ENCODE measurements at places on chromosomes 5 and 9.

- DNase-seq: peak; percentile 35
Measured at GRCh38 chr9:137716694-137717287, 98.0 kb downstream of the EHMT1 start.

DNA sequence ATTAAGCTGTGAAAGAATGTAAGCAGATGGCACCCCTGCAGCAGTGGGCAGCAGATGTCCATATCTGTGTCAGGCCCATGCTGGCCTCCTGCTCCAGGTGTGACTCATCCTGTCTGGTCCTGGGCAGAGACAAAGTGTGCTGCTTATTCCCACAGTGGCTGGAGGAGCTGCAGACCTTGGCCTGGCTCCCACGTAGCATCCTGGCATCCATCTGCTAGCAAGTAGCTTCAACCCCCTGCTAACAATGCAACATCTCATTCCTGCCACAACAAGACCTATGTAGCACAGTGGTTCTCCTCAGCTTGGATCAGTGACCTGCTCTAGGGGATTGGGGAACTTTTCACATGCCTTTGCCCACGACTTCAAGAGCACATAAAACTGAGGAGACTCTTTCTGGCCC, 126.4 kb upstream of the SLC12A2 start:
- DNase-seq: no peak

DNA sequence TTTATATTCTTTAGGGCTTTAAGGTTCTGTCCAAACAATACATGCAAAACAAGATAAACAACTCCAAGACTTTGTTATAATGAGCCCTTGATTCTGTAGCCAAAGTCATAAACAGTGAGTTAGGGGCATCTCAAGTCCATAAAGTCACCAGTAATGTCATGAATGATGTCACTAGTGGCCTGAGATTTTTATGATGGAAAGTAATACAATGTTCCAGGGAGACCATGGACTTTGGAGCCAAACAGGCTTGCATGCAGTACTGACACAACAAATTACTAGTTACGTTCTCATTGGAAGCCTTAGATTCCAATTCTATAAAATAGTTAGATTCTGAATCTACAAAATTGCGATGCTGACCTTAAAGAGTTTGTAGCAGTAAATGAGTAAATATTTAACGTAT, 280.0 kb downstream of the HINT1 start:
- no peak for DNase-seq

DNA sequence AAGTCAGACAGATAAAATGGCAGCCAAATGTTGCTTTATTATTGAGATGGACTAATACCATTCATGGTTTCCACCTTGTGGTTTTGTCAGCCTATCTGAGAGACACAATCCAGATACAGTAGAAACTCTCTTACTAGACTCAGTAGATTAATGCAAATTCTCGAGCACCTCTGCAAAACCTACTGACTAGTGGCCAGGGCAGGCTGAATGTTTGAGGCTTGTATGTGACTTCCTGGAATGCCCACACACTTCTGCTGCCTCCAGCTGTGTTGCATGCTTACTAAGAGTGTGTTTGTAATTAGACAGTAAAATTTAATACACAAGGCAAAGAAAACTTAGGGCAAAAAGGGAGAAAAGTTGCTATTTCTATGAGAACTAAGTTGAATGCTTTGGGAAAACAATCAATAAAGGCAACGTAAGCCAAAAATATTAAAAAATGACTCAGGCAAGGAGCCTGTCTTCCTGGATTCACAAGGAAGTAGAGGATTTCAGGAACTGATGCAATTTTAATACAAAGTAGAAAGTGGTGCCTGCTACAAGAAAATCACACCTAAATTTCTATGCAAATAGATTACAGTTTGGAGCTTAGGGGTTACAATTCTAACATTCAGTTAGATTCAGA, 30.2 kb upstream of the CCNG1 start:
- no peak for DNase-seq

DNA sequence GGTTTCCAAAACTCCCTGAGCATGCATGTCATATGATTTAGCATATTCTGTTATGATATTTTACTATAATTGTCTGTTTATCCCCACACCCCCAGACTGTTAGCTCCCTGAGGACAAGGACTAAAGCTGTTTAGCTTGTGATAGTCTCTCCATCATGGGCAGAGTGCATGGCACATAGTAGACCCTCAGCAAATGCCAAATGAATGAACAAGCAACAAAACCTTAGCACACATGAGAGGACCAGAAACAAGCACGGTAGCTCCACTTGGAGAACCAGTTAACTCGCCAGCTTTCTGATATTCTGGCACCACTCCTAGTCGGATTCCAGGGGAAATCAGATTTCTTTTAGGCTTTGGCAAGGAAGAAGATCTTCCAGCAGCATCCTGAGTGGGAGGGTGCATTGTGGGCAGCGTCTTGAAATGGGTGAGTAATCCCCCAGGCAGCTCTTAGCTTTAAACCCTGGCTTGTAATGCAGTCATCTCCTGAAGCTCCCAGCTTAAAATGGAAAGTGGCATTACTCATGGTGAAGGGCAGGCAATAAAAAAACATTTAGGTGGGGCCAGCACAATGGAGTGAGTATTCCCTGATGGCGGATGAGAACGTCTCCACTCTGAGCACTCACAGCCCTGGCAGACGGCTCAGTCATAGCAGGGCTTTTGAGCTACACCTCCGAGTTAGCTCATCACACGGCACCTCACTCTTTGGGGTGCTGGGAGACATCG, 41.1 kb downstream of the FGF1 start:
- DNase-seq: no peak

DNA sequence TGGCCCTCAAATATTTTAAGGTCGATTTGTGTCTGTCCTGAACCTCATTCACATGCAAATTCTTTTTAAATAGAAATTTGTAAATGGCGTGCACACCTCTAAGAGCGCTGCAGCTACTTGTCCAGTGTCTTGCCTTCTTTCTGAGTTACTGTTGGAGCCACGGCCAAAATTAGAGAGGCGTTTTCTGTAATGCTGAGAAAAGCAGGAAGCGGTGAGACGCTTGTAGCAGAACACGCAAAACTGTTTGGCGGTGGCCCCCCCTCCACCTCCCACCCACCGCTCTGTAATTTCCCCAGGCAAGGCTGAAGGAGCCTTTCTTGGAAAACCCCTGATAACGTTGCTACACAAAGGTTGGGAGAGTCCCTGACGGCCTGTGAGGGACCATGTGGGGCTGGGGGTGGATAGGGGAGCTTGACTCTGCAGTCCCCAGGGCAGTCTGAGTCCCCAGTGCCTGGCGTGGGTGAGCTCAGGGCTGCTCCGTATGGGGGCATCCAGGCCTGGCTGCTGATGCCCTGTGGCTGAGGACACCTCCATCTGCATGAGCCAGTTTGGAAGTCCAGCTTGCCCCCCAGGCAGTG, 96.5 kb downstream of the GADD45G start:
- DNase-seq: no peak

- no peak for DNase-seq
Measured at GRCh38 chr5:159897786-159898393, 18.4 kb upstream of the ADRA1B start.

DNA sequence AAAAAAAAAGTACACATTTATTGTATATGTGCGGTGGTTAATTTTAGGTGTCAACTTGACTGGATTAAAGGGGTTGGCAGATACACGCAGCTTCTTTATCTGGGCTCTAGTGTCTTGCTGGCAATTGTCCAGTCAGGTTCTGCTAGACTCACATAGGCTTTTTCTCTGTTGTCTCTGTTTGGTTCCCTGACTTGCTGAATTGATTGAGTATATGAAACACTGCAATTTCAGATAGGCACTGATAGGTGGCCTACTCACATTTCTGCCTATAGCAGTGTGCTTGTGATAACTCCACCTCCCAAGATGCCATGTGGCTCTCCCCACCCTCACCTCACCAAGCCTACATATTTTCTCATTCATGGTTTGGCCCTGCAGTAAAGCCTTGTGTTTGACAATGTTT, 52.5 kb downstream of the AOPEP start:
- DNase-seq: no peak

DNA sequence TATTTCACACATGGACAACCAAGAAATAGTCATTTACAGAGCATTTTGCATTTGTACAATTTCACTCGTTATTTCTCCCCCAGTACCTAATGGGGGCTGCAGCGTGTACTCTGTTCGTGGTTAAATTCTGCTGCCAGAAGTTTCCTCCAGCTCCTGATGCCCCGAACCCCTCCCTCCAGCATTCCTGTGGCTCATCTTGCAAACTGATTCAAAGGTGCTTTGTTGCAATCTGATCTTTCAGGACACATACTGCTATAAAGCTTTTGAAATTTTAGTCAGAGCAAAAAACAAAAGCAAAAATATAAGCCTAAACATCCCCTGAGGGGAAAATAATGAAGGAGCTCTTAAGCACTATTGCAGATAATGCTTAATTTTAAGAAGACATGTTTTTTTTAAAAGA, 27.7 kb downstream of the UBLCP1 start:
- no peak for DNase-seq

DNA sequence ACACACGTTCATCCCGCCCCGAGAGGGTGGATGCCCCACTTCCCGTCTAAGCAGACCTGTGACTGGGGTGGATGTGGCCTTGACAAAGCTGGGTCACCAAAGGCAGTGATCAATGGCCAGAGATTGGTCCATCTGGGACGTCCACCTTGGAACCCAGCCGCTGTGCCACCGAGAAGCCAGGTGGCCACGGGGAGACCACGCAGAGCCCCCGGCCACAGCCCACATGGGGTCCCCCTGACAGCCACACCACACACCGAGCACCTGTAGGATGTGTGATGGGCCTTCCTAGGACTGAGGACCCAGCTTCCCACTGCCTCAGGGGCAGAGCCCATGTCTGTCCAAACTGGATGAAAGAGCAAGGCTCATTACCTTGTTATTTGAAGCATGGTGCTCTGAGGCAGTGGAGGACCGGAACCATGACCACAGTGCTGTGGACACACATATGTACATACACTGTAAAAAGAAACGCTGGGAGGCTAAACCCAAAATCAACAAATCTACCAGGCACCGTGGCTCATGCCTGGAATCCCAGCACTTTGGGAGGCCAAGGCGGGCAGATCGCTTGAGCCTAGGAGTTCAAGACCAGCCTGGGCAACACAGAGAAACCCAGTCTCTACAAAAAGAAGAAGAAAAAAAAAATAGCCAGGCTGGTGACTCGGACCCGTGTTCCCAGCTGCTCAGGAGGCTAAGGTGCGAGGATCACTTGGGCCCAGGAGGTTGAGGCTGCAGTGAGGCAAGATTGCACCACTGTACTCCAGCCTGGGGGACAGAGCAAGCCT, 50.1 kb downstream of the MRPL36 start:
- DNase-seq: no peak

DNA sequence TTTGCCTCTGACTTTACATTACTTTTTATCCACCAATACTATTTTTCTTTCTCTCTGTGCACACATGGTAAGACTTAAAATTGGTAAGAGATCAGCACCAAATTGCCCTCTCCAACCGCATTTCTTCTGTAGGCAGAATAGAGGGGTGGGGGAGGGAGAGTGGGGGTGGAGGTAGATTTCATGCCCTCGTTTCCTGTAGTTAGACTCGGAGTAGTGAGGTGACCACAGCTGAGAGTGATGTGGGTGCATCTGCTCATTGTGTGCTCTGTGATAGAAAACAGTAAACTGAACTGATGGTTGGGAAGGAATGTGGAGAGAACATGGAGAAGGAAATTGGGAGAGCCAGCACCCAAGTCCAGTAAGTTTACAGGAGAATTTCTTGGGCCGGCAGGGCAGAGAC, 498.3 kb downstream of the IRX1 start:
- no peak for DNase-seq

All from T47D (cell line).